8988T (cell line): ENCODE measurements at places on chromosomes 2 and 18.

- no peak for DNase-seq
Measured at GRCh38 chr2:172931918-172932520, 143.6 kb upstream of the MAP3K20 start.

DNA sequence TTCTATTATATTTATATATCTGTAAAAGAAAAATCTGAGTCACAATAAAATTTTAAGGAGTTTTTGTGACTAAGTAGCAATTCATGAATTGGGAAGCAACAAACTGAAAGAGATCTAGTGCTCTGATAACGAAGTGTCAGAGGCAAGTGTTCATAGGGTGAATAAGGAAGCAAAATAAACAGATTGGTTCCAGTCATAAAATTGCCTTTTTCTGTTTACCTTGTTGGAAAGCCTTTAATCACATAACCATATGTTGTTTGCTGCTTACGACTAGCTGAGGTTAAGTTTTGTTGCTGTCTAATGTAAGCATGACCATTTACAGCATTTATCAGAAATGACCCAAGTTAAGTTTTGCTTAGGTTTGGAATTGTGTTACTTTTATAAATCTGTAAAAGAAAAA is 358.9 kb downstream of the ARL6IP6 start:
- no peak for DNase-seq

GRCh38 chr2:238128061-238128440 is 10.4 kb upstream of the KLHL30 start:
- no peak for DNase-seq

- DNase-seq, result no peak
Measured at GRCh38 chr2:20227894-20228505, 3.1 kb upstream of the SDC1 start.

DNA sequence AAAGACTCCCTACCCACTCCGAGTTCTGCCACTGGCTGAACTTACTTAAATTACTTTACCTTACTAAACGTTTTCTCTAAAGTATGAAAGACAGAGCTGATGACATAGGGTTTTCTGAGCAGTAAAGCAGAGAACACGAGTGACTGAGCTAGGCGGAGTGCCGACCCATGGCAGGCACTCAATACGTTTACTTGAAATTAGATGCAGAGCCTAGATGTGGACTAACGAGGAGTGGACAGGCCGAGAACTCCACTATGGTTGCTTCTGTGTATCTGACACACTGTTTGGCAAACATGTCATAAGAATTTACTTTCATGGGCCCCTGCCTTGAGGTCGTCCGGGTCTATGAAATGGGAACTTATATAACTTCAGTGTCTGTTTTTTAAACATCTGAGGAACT is 471.0 kb downstream of the STK39 start:
- no peak for DNase-seq

DNA sequence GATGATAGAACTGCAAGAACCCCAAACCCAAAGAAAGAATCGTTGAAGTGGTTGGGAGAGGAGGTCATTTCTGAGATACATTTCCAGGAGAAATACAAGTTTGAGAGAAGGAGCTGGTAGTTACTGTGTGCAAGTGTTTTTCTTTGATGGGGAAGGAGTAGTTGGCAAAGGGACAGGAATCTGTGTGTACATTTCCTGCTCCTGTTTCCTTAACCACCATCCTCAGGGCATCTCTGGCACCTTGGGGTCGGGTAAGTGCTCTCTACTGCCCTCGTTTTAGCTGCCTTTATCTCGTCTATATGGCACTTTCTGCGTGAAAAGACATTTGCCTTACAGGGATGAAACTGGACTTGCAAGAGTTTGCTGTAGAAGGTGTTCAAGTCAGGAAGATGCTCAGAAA is 27.3 kb downstream of the CDC42EP3 start:
- no peak for DNase-seq
